ENCODE measurements at places on chromosomes 5 and 9. TPM values are rescaled to one million over a fixed set of nuclear protein-coding genes. Genes with fewer than 3 reads are reported as not detected.

Gene CAVIN4
- not detected for polyA plus RNA-seq

DNA sequence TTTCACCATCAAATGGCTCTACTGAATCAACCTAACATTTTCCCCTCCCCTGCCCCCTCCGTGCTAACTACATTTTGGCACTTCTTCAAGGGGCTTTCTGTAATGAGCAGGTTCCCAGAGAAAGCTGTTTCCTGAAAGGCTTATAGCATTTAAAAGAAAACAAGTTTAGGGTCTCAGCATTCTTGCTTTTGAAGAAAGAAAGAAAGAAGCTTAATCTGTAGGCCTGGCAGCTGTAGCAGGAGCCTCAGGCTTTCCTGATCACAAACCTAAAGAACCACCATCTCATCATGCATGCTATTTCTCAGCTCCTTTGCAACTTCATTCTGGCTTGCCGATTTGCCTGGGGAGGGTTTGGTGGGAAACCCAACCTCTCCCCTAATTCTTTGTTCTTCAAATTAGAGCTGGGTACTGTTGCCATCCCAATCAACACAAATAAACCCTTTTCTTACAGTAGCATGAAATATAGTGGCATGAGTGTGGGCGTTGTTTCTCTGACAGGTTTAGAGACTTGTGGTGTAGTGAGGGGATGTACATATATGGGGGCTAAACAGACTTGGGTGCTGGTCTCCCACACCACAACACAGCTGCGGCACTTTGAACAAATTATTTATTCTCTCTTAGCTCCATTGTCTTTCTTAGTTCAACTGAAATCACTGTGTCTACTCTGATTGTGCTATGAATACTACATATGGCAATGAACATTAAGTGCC, 160.5 kb upstream of the TNC start:
- H3K4me1 ChIP-seq: no peaks in the 10 kb centered on the region
- H3K27me3 ChIP-seq: peaks cover 53% of the 10 kb centered on the region
- DNase-seq: no peak
- H3K27ac ChIP-seq: no peak overlapping the region
- no peaks in the 10 kb centered on the region for H3K36me3 ChIP-seq

DNA sequence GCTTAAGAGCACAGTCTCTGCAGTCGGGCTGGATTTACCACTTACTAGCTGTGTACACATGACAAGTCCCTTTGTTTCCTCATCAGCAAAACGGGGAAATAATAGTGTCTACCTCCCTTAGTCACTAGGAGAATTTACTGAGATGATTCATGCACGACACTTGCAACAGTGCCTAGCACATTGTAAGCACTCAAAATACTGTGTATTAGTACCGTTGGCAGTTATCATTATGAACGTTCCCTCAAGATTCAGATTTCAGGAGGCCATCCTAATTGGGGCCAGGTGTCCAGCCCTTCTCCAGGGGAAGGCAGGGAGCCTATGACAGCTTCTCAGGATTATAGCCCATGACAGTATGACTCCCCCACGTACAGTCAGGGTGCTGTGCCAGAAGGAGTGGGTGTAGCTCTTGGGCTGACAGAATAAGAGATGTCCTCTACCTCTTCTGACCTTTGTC, 164.3 kb downstream of the DOCK2 start:
- no peaks in the 10 kb centered on the region for H3K27me3 ChIP-seq
- DNase-seq: no peak
- no peak overlapping the region for H3K4me3 ChIP-seq
- peaks cover 21% of the 10 kb centered on the region for H3K4me1 ChIP-seq
- H3K27ac ChIP-seq: no peak overlapping the region
- peaks cover 10% of the 10 kb centered on the region for H3K36me3 ChIP-seq

GRCh38 chr5:59348189-59348588, 545.3 kb downstream of the PDE4D start:
- no peaks in the 10 kb centered on the region for H3K4me1 ChIP-seq
- DNase-seq: no peak
- peaks cover 5% of the 10 kb centered on the region for H3K27me3 ChIP-seq

Gene ANKRD34B
- polyA plus RNA-seq: not detected

DNA sequence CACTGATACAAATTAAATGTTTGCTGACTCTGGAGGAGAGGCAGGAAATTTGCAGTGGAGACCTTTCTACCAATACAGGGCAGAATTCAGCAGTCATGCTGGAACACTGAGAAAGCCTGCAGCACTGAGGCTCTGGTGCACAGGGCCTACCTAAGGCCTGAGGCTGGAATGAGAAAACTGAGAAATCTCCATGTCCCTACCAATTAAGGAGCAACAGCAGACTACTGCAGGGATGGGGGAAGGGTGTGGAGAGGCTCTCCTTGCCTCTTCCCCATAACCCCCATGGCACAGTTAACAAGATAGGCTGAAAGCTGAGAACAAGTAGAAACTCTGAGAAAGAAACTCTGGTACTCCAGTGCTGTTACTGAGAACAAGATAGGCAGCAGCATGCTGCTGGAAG, 10.5 kb downstream of the FBXO4 start:
- DNase-seq: no peak
- no peak overlapping the region for H3K27ac ChIP-seq
- H3K27me3 ChIP-seq: no peaks in the 10 kb centered on the region
- peaks cover 9% of the 10 kb centered on the region for H3K36me3 ChIP-seq
- H3K4me3 ChIP-seq: no peak overlapping the region
